ENCODE measurements at places on chromosomes 7 and 10.

DNA sequence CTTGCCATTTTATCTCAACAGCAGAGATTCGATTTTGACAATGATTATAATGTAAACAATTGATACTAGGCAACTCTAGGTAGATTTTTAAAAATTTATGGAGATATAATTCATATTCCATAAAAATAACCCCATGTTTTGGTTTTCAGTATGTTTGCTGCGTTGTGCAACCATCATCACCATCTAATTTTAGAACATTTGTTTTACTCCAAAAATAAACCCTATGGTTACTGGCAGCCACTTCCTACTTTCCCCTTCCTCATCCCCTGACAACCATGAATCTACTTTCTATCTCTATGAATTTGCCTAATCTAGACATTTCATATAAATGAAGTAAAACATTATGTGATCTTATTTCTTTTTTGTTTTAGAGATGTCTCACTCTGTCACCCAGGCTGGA, 401.9 kb downstream of the THSD7A start:
- DNase-seq = no peak

GRCh38 chr7:81887098-81888090, 117.5 kb upstream of the HGF start:
- peak; percentile 13 for DNase-seq

DNA sequence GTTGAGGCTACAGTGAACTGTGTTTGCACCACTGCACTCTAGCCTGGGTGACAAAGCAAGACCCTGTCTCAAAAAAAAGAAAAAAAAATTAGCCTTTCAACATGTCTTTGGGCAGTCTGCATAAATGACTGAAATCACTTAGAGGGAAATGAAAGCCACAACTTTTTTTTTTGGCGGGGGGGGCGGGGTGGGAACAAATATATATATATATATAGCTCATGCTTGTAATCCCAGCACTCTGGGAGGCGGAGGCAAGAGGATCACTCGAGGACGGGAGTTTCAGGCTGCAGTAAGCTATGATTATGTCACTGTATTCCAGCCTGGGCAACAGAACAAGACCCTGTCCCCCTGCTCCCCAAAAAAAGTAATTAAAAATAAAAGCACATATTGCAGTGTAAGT, 23.4 kb upstream of the MICU1 start:
- DNase-seq = no peak

- peak; percentile 45 for DNase-seq
These were observed at the start of gene PLXDC2 for GRCh38 chr10:19816411-19817230. PLXDC2 (plus strand) TSS chr10:19816432.

GRCh38 chr10:24784923-24785322, 61.2 kb upstream of the ARHGAP21 start:
- DNase-seq = no peak

DNA sequence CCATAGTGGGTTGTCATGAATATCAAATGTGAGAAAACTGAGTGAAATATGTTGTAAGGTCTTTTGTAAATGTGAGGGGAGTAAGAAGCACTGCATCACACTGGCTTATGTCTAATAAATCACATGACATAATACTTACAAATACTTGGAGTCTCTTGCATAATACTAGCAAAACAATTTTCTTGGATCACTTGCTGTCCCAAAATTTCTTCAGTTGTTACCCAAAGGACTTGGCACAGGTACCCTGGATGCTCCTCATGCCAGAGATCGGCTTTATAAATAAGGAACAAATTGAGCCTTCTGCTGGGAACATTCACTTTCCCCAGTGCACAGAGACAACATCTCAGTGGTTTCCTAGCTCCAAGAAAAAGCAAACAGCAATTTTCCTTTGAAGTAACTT, 5.0 kb upstream of the LRIT2 start:
- DNase-seq = no peak

GRCh38 chr7:92133133-92133736, 1.0 kb downstream of the CYP51A1 start:
- no peak for DNase-seq

GRCh38 chr10:49448924-49449323, 53.0 kb upstream of the DRGX start:
- no peak for DNase-seq

GRCh38 chr10:69101451-69102095, 13.7 kb downstream of the SRGN start:
- DNase-seq = no peak

DNA sequence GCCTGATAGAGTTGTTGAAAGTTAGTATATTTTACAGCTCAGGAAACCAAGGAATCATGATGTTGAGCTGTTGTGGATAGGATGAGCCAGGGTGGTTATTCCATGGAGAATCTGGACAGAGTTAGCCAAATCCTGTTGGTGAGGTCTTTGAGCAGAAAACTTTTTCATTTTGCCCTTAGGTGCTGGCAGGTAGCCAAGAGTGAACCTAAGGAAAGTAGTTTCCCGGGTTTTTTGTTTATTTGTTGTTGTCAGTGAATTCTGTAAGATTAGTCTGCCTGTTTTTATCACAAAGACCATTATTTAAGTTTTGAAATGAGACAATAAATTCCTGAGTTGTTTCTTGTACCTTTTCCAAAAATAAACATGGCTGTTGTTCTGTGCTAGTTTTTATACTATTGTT, 61.0 kb downstream of the GALNT11 start:
- DNase-seq = peak; percentile 14

- no peak for DNase-seq
These were observed 56.1 kb downstream of the HACD1 start for GRCh38 chr10:17561111-17561510.

DNA sequence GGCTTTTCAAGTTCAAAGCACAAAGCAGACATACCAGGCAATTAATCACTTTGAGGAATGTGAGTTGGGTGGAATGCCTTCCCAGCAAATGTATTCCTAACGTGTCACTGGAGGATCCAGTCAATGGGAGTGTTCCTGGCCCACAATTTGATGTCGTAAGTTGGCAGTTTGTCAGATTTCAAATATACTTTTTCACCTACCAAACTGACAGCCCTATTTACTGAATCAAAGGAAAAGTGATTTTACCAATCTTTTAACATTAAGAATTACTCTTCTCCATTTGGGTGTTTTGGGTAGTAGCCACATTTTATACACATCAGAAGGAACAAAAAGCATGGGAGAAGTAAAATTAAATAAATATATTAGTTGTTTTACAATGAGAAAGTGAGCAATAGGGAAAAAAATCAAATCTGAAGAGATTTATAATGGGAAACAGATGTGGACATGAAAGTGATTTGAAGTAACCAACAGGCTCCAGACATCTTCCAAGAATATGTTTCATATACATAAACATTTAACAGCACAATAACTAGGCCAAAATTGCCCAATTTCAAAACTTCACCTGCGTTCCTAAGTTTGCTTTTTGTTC, 222.9 kb downstream of the MTERF1 start:
- no peak for DNase-seq

DNA sequence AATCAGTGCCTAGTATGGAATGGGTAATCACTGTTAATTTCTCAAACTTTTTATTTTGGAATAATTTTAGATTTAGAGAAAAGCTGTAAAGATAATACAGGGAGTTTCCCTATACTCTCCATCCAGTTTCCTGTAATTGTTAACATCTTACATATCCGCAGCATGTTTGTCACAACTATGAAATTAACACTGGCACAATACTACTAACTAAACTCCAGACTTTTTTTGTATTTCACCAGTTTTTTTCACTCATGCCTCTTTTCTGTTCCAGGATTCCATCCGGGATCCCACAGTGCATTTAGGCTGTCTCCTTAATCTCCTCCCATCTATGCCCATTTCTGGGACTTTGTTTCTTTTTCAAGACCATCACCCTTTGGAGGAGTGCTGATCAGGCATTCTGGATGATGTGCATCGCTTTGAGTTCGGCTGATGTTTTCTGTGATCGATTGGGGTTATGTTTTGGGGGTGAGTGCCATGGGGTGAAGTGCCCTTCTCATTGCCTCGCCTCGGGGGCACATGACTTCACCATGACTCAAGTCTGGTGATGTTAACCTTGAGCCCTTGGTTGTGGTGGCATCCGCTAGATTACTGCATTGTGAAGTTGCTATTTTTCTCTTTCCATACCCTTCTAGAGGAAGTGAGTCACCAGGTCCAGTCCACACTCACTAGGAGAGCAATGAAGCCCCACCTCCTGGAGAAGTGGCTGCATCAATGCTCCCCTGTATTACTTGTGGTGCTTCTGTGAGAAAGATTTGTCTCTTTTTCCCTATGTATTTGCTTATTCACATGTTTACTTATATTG, 43.9 kb upstream of the GRB10 start:
- DNase-seq = no peak

DNA sequence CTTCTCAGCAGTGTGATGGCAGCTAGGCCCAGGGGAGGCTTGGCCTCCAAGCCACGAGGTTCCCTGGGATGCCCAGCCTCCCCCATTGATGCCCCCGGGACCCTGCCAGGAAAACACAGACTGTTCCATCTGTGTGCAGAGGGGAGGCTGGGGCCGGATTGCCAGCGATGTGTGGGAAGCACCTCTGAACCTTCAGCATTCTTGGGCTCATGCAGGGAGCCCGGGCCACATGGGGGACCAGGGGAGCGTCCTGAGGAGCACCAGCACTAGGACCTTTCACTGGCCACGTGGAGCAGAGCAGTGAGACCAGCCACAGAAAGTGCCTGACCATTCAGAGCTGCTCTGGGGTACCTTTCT, 2.6 kb downstream of the IMPDH1 start:
- no peak for DNase-seq

- DNase-seq = peak; percentile 1
These were observed at the start of gene PTF1A for GRCh38 chr10:23191764-23192711. PTF1A (plus strand) TSS chr10:23192312; CDS start chr10:23192531, 219 bp downstream.

GRCh38 chr10:29083096-29083495, 205.8 kb upstream of the LYZL1 start:
- DNase-seq = no peak

GRCh38 chr10:123500110-123500509, 166.0 kb upstream of the GPR26 start:
- DNase-seq = no peak

GRCh38 chr7:79376299-79377025, 77.0 kb downstream of the MAGI2 start:
- DNase-seq = no peak

GRCh38 chr10:77865580-77866324, 60.8 kb downstream of the DLG5 start:
- peak; percentile 83 for DNase-seq

DNA sequence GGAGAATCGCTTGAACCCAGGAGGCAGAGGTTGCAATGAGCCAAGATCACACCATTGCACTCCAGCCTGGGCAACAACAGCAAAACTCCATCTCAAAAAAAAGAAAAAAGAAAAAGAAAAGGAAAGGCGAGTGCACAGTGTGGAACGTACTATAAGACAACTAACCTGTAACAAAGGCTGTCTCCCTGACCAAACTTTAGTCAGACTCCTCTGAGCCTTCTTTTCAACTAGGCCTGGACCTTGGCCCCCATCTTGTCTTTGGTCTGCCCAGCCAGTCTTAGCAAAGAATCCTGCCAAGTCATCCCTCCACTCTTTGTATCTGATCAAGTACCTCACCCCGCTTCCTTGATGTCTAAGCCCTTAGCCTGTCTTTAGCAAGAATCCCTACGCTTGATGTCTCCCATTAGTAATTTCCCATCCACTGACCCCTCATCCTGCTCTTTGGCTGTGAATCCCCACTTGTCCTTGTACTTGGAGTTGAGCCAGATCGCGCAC, 68.9 kb upstream of the KDM7A start:
- DNase-seq = no peak

DNA sequence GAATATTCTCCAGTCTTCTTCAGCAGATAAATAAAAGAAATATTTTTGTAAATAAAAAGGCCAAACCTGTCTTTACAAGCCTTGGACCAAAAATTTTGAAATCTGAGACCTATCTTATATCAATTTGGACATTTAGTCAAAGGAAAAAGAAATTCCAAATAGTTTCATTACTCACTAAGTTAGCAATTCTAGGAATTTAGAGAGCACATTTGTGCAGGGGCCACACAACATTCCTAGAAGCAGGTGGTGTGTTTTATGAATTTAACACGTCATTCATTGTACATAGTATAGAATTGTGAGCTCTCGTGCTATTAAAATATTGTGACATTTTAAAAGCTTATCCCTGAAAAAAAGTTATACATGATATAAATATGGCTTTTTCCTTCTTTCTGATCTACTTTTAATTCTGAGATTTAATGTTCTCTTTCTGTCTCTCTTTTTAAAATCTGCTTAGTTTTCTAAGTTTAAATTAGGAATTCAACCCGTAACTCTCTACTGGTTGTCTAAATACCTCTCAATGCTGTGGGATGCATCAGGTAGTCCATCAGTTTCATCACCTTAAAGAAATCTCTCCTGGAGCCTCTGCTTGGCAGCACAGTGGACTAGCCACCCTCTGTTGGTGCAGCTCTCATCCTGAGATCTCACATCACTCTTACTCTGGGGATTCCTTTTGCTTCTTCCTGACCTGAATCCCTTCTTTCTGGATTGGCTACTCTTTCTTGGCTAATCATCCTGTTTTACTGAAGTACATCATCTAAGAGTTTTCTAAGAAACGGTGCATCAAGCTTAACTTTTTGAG, 124.5 kb downstream of the SEMA3E start:
- DNase-seq = no peak

DNA sequence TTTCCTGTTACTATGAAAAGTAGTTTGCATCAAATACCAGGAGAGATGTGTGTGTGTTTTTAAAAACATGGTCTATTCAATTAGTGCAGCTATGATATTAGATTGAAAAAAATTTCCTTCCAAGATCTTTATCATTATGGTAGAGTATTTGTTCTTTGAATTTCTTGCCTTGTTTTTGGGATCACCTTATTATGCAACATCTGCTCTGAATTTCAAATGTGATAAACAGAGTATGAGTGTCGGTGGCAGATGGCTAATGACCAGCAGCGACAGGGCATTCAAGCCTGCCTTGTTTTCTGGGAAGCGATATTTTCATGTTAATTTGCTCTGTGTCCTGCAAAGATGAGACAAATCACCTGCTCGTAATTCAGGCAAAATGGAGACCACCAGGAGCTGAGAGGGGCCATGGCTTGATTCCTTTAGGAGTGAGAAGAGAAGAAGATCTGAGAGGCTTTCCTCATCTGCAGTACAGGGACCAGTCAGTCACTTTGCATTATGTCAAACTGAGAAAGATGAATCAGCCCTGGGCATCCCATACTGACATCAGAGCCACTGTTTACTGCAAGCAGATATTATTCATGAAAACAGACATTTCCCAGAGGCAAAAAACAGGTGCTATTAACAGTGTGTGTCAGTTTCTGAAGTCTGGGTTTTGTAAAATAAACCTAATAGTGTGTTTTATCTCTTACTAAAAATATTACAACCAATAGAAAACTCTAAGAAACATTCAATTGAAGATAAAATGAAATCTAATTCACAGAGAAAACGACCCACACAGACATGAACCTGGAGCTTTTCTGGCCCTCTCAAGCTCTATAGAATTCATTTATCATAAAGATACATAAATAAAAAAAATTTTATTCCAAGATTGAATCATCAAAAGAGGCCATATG, 67.6 kb downstream of the CDK6 start:
- peak; percentile 91 for DNase-seq

- peak; percentile 46 for DNase-seq
These were observed 11.2 kb upstream of the AKAP9 start for GRCh38 chr7:91929463-91929862.

GRCh38 chr10:101843032-101844021, at the start of gene KCNIP2:
KCNIP2 (minus strand) TSS chr10:101843800; CDS start chr10:101843568, 232 bp downstream.
- DNase-seq = peak; percentile 80

Measured in NCI-H69 (cell line).